ENCODE measurements at places on chromosomes 16 and 17.

GRCh38 chr17:50919321-50920040, 53.3 kb upstream of the TOB1 start:
- DNase-seq, result peak; percentile 97

DNA sequence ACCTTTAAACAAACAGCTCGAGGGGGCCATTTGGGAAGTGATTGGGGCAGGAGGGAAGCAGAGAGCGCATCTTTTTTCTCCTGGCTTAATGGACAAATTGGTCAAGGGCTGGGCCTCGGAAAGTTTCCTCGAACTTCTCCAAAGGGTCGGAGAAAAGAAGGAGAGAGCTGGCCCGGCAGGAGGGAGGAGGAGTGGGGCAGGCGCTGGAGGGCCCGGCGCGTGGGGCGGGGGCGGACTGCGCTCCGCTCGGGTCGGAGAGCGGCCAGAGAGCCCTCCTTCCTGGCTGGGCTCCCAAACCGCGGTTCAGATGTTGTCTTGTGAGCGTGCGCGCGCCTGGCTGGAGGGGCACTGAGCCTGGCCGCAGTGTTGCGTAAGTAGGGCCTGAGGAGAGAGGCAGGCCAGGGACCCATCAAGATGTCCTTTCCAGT, 1.2 kb downstream of the MMP2 start:
- peak; percentile 77 for DNase-seq

- no peak for DNase-seq
Observed at GRCh38 chr16:82181461-82182185, 11.6 kb upstream of the MPHOSPH6 start.

GRCh38 chr16:84324434-84325262, 30.0 kb downstream of the WFDC1 start:
- no peak for DNase-seq

DNA sequence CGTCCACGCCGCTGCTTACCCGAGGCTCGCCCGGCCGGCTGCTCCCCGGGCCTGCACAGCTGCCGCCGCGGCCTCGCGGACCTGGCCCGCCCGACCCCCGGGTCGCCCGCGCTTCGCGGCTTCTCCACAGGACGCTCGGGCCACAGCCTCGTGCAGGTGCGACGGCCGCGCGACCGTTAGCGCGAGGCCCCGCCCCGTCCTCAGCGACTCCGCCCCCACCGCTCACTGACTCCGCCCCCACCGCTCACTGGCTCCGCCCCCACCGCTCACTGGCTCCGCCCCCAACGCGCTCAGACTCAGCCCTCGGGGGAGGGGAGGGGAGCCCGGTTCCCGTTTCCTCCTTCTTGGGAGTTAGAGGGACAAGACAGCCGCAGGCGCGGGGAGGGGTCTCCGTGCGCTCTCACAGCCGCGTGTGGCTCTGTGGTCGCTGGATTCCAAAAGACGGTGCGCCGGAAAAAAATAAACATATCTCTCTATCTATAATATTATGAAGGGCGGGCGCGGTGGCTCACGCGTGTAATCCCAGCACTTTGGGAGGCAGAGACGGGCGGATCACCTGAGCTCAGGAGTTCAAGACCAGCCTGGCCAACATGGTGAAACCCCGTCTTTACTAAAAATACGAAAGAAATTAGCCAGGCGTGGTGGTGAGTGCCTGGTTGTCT, at the start of gene MEIOB:
Gene MEIOB (minus strand): TSS at position 191 of the 662 bp plus-strand sequence. CDS start 3,989 bp downstream, outside the sequence.
- peak; percentile 73 for DNase-seq

DNA sequence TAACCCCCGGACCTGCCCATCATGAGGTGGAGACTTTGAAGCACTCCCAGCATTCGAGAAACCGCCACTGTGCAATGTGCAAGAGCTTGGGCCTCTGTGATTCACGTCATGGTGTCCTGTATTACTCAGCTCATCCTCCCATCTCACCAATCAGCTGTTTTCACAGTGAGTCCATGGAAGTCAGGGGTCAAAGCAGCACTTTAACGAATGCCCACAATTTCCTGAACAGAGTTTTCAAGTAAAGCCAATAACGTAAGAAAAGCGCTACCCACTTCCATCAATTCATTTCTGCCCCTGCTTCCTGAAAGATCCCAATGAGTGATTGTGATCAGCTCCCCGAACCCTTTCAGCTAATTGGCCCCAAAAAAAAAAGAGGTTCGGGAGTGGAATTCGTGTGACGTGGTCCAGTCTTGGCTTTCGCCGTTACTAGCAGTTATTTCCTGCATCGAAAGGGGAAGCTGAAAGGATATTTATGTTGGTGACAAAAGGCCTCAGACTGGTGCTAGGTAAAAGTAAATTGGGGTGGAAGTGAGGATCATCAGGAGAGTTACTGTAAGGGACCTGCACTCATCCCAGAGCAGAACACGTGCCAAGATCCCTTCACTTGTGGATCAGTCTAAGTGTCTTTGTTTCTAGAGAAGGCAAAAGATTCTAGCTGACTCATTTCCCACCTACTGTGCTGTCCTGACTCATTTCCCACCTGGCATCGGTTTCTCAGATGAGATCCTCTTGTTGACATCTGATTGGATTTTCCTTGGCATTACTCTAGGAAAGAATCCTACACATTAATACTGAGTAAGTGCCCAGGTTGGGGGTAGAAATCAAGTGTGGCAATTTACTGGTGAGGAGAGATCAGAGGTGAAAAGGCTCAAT, 136.7 kb upstream of the NUDT7 start:
- DNase-seq, result no peak

- peak; percentile 99 for DNase-seq
Observed at GRCh38 chr17:41530062-41531048, 2.2 kb upstream of the KRT19 start.

DNA sequence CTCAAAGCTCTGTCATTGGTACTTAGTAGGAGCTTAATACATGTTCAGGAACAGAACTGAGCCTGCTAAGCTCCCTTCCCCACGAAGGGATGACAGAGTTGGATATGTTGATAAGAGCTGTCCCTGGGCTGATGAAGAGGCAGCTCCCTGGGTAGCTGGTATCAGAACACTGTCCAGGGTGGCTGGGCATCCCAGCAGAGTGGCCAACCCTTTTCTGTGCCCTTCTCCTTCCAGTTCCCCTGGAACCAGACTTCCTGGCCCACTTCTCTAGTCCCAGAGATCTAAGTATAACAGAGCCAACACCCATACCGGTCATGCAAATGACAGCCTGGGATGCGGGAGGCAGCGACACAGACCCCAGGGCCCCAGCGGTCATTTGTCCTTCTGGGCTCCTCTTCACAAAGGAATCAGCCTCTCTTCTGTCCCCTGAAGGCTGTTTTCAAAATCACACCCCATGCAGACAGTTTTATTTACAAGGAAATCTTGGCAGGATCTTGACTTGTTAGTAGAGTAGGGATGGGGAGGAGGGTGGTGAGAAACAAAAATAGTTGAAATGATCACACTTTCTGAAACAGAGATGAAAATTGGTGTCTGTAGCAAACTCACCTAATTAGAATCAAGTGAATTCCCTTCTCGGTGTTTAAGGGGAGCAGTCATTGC, 1.4 kb upstream of the RHBDL3 start:
- DNase-seq, result no peak

- no peak for DNase-seq
Observed at GRCh38 chr16:81487301-81487720, 42.7 kb downstream of the CMIP start.

DNA sequence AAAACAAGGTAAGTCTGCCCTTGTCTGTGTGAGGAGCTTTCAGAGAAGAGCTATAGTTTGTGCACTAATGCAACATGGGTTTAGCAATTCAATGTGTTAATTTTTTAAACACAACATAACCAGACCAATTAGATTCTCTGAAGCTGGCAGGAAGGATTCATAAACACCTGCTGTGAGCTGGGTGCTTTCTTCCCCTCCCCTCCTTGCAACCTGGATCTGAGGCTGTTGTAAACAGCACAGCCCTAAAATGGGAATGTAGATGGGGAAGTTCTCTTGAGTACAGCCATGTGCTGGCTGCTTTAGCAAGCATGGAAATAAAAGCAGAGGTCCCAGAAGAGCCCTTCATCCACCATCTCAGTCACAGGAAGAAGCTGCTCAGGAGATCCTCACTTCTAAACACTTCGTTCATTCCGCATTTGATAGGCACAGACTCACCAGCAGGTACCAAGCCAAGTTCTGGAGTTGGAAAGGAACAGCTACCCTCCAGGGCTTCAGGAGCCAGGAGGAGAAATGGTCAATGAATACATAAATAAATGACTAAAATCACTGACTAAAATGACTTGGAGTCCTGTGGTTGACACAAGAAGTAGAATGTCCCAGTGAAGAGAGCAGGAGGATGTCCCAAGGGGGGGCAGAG, 21.7 kb downstream of the AXIN2 start:
- no peak for DNase-seq

GRCh38 chr16:85461814-85462713, 151.1 kb upstream of the GSE1 start:
- peak; percentile 90 for DNase-seq

DNA sequence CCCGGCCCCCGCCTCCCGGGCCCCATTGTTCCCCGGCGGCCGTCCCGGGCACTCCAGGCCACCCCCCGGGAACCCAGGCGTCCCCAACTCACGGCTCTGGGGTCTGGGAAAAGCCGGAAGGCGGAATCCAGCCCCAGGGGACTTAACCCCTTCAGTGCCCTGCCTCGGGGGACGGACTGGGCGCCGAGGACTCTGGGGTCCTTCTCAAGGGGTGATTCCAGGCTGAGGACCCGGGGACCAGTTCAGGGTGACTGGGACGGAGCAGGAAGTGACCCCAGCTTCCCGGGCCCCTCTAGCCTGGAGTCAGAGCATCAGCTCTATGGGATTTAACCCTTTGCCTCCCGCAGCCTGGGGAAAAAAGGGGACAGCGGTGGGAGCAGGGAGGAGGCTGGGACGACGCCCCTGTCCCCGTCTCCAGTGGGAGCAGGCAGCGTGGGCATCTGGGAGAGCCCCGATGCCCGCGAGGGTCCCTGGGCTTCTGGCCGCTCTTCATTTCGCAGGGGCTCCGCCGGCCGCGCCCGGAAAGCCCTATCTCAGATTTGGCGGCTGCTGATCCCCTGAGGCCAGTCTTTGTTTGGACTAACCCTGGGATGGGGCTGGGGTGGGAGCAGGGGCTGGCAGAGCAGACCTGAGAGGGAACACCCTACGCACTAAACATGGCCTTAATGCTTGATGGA, at the start of gene ZNF629:
Gene ZNF629 (minus strand): TSS at position 270 of the 677 bp plus-strand sequence. CDS start 2,723 bp downstream, outside the sequence.
- peak; percentile 79 for DNase-seq

DNA sequence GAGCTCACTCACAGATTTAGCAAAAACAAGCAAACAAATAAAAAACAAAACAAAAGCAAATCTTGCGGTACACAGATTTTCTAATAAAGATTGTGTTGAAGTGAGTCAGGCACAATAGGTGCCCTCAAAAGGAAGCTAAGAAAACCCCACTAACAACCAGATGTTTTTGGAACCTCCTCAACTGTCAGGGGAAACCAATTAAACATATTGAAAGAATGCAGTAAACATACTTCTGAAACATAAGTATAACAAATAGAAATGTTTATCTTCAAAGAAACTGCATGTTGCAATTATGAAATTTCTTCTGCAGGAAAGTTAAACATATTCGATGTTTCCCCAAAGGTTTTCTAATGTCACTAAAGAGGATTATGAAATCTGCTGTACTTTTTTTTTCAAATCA, 110.5 kb upstream of the CORO6 start:
- no peak for DNase-seq

DNA sequence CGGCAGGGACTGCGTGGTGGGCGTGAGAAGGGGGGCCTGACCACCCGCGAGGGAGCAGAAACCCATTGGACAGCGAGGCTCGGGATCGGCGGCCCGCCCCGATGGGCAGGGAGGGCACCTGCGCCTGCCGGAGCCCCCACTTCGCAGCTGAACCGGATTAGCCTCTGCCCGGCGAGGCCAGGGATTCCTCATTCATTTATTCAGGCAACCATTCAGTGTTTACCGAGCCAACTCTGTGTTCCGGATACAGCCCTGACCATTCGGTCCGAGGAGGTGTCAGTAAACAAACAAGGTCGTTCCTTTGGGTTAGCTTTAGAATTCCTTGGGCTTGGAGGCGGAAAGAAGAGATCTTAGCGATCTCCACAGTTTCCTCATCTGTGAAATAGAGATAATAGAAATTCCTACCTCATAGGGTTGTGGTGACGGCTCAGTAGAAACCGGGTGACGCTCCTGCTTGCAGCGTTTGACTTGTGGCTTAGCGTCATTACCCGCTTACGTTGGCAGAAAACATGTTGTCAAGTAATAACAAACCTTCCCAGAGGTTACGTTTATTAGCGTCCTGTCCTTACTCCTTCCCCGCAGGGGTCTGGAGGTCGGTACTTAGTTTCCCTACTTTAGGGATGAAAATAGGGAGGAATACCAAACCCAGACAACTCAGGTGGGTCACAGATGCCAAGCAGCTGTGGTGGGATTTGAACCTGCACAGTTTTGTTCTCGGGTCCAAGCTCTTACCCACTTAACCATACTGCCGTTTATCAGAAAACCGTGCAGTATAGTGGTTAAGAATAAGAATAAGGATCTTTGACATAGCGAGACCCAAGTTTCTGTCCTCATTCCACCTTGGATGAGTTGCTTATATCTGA, 893 bp downstream of the POLR3E start:
- DNase-seq, result peak; percentile 87

DNA sequence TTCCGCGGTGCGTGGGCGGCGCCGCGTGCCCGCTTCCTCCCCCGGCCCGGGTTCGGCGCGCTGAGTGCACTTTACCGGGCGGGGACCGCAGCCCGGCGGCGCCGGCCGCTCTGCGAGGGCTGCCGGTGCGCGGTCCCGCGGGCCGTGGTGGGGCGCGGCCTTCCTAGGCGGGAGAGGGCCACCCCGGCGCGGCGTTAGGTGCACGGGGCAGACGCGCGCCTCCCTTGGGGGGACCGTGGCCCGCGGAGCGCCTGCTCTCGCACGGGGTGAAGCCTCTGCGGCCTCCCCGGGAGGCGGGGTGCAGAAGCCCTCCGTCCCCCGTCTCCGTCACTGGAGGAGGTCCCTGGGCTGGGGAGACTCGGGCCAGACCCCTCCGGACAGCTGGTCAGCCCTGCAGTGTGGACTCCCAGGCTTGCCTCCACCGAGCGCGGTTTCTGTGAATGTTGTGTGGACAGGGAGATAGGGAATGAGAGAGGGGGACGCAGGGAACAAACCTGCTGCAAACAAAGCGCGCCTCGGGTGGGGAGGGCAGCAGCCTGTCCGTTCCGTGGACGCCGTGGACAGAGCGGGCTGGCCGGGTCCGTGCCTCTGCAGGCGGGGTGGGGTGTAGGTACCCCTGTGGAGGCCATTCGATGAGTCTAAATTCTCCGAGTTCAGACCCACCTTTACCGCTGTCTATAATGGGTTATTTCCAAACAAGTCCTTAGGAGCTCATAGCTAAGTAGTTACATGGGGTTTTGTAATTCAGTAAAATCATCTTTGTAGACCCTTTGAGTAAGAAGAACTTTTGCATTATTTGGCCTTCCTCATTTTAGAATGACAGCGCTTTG, 721 bp downstream of the TBCD start:
- peak; percentile 69 for DNase-seq

DNA sequence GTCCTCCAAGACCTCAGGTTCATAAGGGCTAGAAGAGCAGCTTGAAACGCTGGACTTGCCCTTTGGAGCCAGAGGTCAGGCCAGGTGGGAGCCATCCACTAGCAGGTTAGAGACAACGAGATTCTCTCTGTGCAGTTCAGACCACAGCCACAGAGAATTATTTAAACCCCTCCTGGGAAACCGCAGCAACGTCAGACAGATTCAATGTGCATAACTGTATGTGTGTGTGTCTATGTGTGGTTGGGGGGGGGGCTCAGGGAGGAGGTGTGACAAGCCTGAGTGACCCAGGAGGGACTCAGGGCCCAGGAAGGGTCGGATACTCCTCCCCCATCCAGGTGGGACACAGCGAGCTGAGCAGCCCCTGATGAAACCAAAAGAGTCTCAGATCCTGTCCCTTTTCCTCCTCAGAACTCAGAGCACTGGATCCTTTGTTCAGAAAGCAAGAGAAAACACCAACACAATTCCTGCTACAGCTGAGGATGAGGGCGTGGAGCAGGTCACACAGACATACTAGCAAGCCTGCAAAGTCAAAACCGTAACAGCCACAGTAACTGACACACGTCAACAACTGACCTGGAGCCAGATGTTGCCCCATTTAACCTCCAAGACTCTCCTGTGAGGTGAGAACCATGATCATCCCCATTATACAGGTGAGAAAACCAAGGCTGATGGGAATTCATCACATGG, 66.8 kb downstream of the XYLT1 start:
- no peak for DNase-seq

All from islet precursor cell (in vitro differentiated cells).